ENCODE measurements at places on chromosomes 6 and 20.
A peak's percentile ranks its signal among the peaks of the same experiment; 100 is the strongest.

- no peak for DNase-seq
Observed at GRCh38 chr6:154650351-154650750, 82.9 kb upstream of the SCAF8 start.

DNA sequence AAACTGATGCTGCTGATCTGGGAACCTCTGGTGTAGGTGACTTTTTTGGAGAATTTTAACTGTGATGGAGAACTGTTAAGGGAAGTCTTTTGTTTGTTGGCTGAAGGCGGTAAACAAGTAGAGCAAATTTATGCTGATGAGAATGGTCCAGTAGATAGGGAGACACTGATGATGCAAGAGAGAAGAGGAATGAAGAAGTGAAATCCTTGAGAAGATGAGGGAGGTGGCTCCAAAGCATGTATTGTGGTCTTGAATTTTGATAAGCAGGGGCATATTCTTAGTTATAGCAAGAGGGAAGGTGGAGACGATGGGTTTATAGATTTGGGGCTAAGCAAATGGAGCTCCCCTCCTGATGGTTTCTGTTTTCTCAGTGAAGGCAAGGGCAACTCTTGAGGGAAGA lies 22.0 kb downstream of the MAPK14 start:
- DNase-seq = no peak

GRCh38 chr6:1018041-1018440 lies 293.9 kb upstream of the FOXQ1 start:
- DNase-seq = no peak

GRCh38 chr6:11845664-11846577 lies 67.3 kb upstream of the ADTRP start:
- DNase-seq = peak; percentile 28

GRCh38 chr6:4666886-4667513 lies 109.2 kb upstream of the CDYL start:
- no peak for DNase-seq

- no peak for DNase-seq
Observed at GRCh38 chr6:38610050-38610625, 29.6 kb downstream of the BTBD9 start.

GRCh38 chr6:38352636-38353035 lies 287.1 kb downstream of the BTBD9 start:
- no peak for DNase-seq

DNA sequence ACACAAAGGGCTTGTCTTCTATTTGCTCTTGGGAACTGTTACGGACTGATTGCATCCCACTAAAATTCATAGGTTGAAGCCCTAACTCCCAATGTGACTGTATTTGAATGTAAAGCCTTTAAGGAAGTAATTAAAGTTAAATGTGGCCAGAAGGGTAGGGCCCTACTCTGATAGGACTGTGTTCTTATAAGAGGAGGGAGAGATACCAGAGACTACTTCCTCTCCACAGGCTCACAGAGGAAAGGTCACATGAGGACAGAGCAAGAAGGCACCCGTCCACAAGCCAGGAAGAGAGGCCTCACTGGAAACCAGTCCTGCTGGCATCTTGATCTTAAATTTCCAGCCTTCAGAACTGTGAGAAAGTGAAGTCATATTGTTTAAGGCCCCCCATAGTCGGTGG lies 211.9 kb downstream of the CDH26 start:
- DNase-seq = no peak

DNA sequence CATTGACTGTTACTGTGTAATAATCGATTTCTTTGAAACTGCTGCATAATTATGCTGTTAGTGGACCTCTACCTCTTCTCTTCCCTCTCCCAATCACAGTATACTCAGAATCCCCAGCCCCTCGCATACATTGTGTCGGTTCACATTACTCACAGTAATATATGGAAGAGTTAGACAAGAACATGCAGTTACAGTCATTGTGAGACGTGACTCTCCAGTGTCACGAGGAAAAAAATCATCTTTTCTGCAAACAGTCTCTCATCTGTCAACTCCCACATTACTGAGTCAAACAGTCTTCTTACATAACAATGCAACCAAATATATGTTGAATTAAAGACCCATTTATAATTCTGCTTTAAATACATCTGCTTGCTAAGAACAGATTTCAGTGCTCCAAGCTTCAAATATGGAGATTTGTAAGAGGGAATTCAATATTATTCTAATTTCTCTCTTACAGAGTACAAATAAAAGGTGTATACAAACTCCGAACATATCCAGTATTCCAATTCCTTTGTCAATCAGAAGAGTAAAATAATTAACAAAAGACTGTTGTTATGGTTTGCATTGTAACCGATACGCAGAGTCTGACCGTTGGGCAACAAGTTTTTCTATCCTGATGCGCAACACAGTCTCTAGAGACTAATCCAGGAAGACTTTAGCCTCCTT lies 113.3 kb downstream of the TMEM242 start:
- no peak for DNase-seq

GRCh38 chr20:61169874-61170273 lies 82.2 kb upstream of the CDH4 start:
- DNase-seq = no peak

GRCh38 chr20:36234771-36235320 lies 1.4 kb upstream of the AAR2 start:
- DNase-seq = no peak

DNA sequence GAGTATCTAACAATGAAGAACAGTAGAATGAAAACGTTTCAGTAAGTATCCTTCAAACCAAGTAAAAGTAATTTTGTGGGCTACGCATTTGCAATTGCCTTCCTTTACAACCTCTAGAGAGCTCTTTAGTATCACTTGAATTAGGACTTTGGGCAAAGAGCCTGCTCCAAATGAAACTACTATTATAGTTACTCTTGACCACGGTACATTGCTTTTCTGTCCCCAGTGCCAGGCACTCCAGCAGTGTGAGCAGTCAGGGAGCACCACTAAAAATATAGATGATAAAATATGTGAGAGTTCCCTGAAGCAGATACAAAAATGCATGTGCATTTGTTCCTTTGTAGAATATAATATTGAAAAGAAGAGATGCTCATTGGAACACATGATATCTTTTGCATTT lies 450.1 kb upstream of the MANEA start:
- DNase-seq = no peak

DNA sequence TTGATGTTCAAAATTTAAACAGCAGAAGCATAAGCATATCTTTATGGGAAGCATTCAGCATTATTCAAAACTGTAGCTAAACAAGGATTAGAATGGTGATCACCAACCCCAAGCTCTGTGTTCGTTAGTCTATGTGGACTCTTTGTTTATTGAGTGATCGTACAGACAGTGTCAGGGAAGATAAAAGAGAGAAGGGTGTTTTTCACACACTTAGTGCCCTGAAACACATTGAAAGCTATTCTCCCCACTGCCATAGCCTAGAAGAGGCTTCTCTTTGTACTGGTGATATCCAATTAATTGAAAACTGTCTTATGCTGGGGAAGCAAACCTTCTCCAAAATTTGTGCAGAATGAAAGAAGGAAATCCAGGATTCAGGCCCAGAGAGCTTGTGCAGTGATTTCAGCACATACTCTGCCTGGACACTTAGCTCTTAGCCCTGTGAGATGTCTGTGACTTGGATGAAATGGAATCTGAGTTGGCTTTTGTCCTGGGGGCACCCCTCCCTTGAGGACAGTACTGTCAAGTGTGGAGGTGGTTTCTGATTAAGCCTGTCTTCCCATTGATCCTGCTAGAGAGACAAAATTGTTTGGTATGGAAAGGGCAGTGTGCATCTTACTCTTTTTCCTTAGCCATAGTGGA lies 125.7 kb upstream of the MTHFD1L start:
- no peak for DNase-seq

- DNase-seq = no peak
Observed at GRCh38 chr20:16368645-16369292, 204.5 kb downstream of the KIF16B start.

- DNase-seq = no peak
Observed at GRCh38 chr6:38867726-38868125, 152.6 kb downstream of the DNAH8 start.

DNA sequence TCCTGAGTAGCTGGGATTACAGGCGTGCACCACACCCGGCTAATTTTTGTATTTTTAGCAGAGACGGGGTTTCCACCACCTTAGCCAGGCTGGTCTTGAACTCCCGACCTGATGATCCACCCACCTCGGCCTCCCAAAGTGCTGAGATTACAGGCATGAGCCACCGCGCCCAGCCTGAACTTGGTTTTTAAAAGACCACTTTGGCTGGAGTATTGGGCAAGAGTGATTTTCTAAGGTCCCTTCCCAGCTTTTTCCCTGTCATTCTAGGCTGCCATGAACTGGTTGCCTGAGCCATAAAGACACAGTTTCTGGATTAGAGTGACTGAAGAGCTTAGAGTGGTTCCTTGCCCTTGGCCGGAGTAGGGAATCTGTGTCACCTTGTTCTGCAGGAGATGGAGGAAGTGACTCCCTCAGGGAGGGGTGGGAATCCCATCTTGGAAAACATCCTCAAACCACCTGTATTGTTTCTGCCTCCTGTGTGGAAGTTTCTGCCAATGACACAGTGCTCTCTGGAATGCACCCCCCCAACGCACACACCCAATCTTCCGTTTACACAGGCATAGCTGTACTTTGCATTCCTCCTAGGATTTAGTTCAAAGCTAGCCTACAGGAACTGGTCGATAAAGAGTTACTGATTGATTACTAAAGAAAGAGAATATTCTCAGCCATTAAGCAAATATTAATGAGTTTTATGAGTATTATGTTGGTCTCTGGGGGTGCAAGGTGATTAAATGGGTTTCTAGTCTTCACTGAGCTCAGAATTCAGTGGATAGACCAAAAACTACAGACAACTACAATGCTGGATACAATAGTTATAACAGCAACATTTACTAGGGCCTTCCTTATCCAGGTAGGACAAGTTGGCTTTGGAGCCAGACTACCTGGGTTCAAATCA lies 18.2 kb downstream of the BCL2L1 start:
- peak; percentile 97 for DNase-seq

- DNase-seq = no peak
Observed at GRCh38 chr20:63359937-63360849, 956 bp downstream of the CHRNA4 start.

GRCh38 chr6:135117413-135117968 lies 62.9 kb upstream of the HBS1L start:
- no peak for DNase-seq

DNA sequence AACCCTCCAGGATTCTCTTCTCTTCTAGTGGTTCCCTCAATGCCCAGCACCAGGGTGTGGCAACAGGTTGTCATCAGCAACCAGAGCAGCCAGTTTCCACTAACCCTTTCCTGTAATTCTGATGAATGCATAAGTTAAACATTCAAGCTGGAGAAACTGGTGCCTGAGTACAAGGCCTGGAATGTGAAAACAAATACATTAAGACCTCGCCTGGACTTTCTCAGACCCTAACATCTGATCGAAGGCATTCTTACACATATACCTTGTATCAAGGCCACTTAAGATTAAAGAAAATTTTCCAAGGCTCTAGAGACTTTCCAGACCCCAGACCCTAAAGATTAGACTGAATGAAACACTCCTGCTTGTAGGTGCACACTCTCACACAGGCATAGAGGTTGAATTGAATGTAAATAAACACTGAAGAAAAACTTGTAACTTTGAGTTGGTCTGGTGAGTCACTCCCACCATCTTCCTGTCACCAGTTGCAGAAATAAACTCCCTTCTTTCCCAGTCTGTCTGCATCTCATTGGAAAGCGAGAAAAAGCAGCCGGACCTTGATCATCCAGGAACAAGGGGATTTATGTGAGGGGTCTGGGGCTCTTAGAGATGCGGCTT lies 9.0 kb downstream of the LRP11 start:
- peak; percentile 70 for DNase-seq

GRCh38 chr6:1701668-1702353 lies 92.1 kb downstream of the FOXC1 start:
- no peak for DNase-seq

- no peak for DNase-seq
Observed at GRCh38 chr20:36230019-36230418, 6.3 kb upstream of the AAR2 start.

DNA sequence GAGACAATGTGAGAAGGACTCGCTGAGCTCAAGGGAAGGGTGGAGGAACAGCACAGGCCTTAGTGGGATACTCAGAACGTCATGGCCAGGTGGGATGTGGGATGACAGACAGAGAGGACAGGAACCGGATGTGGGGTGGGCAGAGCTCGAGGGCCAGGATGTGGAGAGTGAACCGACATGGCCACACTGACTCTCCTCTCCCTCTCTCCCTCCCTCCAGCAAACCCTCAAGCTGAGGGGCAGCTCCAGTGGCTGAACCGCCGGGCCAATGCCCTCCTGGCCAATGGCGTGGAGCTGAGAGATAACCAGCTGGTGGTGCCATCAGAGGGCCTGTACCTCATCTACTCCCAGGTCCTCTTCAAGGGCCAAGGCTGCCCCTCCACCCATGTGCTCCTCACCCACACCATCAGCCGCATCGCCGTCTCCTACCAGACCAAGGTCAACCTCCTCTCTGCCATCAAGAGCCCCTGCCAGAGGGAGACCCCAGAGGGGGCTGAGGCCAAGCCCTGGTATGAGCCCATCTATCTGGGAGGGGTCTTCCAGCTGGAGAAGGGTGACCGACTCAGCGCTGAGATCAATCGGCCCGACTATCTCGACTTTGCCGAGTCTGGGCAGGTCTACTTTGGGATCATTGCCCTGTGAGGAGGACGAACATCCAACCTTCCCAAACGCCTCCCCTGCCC lies 1.7 kb downstream of the TNF start:
- no peak for DNase-seq

GRCh38 chr20:16486532-16486931 lies 86.7 kb downstream of the KIF16B start:
- no peak for DNase-seq

DNA sequence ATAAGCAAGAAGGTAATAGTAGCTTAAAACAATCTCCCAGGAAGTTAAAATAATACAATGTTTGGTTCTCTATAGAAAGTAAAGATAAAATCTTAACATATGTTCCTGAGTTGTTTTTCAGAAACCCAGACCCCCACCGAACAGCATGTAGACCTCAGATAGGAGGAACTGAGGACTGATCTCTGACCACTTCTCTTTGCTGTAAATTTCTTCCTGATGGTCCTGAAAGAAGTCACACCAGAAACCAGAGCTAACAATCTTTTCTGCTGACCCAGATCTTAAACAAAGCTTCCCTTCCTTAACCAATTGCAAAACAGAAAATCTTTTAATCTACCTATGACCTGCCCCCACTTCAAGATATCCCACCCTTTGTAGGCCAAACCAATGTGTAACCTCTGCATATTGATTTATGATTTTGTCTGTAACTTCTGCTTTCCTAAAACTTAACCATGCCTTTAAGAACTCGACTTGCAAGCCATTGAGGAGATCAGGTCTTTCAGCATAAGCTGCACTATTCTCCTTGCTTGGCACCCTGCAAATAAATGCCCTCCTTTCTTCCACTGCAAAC lies 21.9 kb upstream of the BEND6 start:
- no peak for DNase-seq
